ENCODE measurements at places on chromosomes 1 and 21. TPM values are rescaled to one million over a fixed set of nuclear protein-coding genes. Genes with fewer than 3 reads are reported as not detected.

The SHE gene
- total RNA-seq = 0.29 TPM

The RCAN3 gene
- total RNA-seq = 15.2 TPM

The NOTCH2 gene
- total RNA-seq = 60.9 TPM

The NDC1 gene
- total RNA-seq = 57.0 TPM

The OR2T35 gene
- not detected for total RNA-seq

The OR10R2 gene
- not detected for total RNA-seq

Data from H1 (cell line).